ENCODE measurements at places on chromosomes 16 and 17.

DNA sequence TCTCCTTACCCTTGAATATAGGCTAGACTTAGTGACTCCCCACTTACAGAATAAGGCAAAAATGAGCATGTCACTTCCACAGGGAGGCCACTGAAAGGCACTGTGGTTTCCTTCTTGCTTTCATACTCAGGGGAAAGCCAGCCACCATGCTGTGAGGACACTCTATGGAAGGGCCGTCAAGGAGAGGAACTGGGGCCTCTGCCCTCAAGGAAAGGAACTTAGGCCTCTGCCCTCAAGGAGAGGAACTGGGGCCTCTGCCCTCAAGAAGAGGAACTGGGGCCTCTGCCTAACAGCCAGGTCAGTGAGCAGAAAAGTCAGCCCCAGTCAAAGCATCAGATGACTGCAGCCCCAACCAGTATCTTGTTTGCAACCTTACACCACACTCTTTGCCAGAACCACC, 30.1 kb downstream of the VPS35 start:
- DNase-seq: no peak

DNA sequence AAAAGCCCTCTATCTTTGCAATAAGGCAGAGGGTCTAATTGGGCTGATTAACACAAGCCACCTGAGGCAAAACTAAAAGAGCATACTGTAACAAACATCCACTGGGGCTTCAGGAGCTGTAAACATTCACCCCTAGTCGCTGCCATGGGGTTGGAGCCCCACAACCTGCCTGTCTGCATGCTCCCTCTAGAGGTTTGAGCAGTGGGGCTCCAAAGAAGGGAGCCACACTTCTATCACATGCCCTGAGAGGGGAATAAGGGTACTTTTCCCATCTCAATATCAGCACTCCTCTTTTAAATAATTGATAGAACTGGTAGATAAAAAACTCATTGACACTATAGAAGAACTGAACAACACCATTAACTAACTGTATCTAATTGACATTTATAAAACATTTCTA, 130.1 kb upstream of the COX10 start:
- DNase-seq: no peak

GRCh38 chr17:83149761-83150251, 70.4 kb downstream of the METRNL start:
- no peak for DNase-seq

GRCh38 chr17:1997289-1997926, 27.7 kb downstream of the RTN4RL1 start:
- peak; percentile 76 for DNase-seq
